Stomach (tissue), 19 donors: ENCODE measurements at places on chromosomes 16 and 17.
A peak's percentile ranks its signal among the peaks of the same experiment; 100 is the strongest.

GRCh38 chr16:31695667-31696066, 168.0 kb downstream of the AHSP start:
- peak; percentile 73 for DNase-seq

DNA sequence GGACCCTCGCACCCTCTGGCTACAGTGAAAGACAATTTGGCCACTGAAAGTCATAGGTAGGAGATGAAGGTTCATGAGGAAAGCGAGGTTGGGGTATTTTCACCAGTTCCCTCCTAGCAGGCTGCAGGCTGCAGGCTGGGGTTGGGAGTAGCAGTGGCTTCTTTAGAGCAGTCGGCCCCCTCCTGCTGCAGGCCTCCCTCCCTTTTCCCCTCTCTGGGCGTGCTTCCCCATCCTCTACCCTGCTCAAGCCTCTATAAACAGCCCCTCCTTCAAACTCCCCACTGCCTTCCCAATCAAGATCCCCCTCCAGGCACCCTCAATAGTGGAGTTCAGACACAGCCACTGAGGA, 41.8 kb downstream of the GAS7 start:
- DNase-seq = no peak

DNA sequence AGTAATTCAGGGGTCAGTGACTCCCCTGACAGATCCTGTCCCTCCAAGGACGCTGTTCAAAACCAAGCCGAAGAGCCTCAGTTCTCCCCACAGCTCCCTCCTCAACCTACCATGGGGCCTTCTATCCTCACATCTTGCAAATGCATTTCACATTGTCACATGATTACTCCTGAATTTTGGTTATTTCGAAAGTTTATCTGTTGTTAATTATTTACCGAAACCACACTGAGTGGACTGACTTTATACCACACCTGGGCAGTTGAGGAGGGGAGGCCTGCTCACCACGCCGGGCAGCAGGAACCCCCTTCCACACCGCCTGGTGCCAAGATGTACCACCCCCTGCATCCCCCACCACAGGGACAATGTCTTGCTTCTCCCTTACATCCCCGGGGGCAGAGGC, 4.7 kb downstream of the TIMP2 start:
- DNase-seq = no peak

- DNase-seq = peak; percentile 60
These were observed at the start of gene TRPV2 for GRCh38 chr17:16415031-16415924. Gene TRPV2, plus strand, starts transcription at chr17:16415571. Its CDS starts 2,098 bp downstream, at chr17:16417669.

- no peak for DNase-seq
These were observed 75.0 kb downstream of the TMEM132E start for GRCh38 chr17:34654276-34654880.
